Liver (tissue), 10 donors: ENCODE measurements at places on chromosomes 11 and 22. TPM values are rescaled to one million over a fixed set of nuclear protein-coding genes. Genes with fewer than 3 reads are reported as not detected.

Gene UBQLN3
- total RNA-seq: 0.09 TPM

Gene ZP1
- not detected for total RNA-seq

Gene UCP3
- 1.3 TPM for total RNA-seq

Gene ARCN1
- total RNA-seq: 40.1 TPM

DNA sequence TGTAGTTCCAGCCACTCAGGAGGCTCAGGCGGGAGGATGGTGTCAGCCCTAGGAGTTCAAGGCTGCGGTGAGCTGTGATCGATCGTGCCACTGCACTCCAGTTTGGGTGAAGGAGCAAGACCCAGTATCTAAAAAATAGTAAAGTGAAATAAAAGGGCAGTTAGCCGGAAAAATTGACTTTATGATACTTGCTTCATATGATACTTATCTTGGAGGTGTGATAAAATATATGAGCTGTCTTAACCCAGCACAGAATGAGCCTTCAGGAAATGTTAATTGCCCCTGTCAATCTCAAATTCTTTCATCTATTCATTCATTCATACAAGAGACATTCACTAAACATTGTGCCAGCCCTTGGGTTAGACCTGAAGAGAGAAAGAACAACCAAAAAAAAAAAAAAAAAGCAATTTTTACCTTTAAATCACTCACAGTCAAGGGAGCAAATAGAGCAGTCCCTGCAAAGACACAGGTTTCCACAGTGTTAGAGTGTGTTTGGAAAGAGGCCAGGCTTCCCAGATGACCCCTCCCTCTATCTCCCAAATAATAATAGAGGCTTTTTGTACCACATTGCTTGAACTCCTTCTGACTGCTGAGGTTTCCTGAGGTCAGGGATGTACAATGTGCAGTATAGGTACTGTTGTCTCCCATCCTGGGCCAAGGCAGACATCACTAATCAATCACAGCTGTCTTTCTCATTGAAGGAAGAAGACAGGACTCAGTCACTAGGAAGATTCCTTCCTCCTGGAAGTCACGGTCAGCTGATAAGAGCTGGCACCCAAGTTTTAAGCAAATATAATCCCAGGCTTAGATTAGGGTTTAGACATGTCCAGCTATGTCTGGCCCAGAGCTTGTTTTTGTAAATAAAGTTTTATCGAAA lies 454.6 kb downstream of the MIAT start:
- no peak for DNase-seq

DNA sequence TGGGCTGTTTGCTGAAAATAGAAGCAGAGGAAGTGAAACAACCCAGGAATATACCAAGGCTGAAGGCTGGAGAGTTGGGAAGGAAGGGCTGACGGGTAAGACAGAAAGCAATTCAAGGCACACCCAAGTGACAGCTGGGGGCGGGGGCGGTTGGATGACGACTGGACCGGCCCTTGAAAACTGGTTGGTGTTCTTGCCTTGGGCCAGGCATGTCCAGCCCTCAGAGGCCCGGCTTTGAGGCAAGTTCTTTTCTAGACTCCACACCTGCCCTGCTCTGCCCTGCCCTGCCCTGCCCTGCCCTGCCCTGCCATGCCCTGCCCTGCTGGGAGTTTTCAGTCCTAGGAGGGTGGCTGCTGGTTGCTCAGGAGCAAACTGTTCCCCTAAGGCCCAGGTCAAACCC lies 34.2 kb upstream of the CACNG2 start:
- DNase-seq: no peak

DNA sequence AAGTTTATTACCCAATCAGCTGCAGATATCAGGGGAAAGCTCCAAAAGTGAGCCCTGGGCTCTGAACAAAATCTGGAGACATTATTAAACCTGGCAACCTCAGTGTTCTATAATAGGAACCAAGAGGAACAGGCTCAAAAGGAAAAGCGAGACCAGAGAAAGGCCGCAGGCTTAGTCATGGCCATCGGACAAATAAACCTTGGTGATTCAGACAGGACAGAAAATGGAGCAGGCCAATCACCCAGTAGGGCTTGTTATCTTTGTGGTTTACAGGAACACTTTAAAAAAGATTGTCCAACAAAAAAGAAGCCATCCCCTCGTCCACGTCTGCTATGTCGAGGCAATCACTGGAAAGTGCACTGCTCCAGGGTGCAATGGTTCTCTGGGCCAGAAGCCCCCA lies 7.7 kb upstream of the PANX1 start:
- no peak for DNase-seq

DNA sequence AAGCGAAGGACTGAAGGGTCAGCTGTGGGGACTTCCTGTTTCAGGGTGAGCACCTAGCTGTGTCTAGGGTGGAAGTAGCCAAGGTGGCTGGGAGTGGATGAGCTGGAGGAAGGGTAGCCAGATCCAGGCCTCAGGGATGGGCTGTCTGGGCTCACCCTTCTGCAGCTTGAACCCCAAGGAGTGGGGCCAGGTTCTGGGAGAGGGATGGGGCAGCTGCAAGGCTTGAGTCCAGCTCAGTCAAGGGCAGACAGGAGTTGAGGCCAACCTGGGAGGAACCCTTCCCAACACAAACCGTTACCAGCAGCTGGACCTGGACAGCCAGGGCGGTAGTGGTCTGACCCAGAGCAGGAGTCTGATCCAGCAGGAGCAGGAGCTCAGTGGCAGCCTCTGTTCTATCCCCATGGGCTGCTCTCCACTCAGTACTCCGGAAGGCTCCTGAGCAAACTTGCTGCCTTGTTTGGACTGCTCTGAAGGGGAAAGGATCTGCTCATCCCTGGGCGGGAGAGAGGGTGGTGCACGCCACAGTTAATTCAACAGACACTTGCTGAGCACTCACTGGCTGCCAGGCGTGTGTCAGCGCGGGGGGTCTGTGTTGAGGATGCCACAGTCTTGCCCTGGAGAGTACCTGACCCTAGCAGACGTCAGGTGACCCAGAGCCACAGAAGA lies 53.8 kb upstream of the THY1 start:
- peak; percentile 30 for DNase-seq

- DNase-seq: no peak
Observed at GRCh38 chr22:32531228-32531627, 56.6 kb downstream of the FBXO7 start.

DNA sequence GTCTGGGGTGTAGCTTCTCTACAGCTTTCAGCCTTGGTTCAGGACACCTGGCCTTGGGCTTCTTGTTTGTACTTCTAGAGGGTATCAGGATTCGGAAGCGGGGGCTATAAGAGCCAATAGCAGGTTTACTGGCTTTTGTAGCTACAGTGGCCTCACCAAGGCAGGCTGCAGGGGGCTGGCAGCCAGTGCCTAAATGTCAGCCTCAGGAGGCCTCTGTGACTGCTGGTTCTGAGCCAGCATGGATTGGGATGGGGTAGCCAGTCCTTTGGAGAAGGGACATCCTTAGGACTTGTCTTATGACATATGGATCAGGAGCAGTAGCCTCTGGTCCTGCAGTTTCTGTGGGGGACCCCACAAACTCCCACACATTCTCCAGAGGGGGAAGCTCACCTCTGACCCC lies 29.9 kb downstream of the EIF3F start:
- no peak for DNase-seq

GRCh38 chr11:14203321-14203720 lies 155.7 kb downstream of the RRAS2 start:
- no peak for DNase-seq

DNA sequence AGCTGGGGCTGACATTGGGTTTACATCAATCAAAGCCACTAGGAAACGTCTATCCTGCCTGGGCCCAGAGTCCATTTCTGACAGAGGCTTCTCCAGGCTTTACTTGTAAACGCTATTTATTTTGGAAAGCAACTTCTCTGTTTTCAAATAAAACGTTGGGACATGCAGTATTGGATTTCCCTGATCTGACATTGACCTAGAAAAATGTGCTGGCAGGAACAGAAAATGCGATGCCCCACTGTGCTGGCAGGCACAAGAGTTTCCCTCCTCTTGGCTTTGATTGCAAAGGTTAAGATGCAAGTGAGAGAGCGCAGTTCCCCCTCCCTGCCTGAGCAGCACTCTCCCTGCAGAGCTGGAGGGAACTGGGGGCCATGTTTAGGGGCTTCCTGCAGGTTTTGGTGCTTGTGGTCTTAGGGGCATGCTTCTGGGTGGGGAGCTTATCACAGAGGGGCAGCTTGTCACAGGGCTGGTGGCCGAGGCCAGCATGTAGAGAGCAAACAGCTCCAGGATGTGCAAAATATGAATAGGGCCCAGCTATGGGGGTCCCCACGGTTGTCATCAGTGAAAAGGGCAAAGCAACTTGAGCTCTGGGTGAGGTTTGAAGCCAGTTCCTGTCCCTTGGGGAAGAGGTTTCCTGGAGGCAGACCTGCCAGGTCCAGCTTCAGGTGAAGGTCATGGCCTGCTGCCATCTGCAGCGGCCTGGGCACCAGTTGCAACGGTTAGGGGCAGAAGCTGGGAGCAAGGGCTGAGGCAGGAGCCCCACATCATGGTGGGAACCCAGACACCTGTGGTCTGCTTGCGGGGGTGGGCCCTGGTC lies 42.3 kb upstream of the DKK3 start:
- no peak for DNase-seq

DNA sequence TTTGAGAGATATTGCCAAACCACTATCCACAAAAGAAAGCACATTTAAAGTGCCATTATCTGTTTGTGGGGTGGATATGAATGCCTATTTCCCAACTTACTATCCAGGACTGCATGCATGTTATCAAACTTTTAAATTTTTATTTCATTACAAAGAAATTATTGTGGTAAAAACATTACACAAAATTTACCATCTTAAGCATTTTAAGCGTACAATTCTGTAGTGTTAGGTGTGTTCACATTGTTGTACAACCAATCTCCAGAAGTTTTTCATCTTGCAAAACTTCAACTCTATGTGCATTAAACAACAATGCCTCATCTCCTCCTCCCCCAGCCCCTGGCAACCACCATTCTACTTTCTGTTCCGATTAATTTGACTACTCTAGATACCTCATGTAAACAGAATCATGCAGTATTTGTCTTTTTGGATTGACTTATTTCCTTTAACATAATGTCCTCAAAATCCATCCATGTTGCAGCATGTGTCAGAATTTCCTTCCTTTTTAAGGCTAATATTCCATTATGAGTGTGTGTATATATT lies 17.6 kb upstream of the CD44 start:
- DNase-seq: no peak

GRCh38 chr11:64751136-64751535 lies 7.2 kb upstream of the RASGRP2 start:
- DNase-seq: no peak

GRCh38 chr22:27677905-27678458 lies 123.6 kb downstream of the MN1 start:
- no peak for DNase-seq

DNA sequence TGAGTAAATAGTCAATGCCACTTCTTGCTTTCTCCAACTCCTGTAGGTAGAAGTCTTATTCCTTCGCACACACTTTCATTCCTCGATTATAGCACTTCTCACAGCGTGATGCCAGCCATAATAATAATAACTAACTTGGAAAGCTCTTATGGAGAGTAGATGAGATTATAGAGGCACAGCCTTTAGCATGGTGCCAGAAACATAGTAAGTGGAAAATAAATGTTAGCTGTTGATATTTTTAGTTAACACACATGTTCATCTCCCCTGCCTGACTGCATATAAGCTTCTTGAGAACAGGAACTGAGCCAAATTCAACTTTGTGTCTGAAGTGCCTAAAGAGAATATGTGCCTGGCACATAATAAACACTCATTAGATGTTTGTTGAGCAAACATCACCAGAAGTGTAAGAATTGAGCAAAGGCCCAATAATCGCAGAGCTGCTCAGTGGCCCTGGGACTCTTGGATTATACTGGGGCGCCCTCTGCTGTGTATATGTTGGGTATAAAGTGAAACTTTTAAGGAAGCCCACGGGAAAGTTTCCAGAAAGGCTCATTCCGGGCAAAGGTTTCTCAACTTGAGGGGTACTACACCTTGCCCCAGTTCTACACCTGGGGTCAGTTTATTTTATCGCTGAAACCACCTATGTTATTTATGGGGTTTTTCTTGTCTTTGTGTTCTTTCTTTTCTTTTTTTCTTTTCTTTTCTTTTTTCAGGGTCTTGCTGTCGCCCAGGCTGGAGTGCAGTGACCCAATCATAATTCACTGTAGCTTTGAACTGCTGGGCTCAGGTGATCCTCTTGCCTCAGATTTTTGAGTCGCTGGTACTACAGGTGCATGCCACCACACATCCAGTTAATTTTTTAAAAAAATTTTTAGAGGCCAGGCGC lies 22.3 kb downstream of the SLN start:
- DNase-seq: peak; percentile 52

GRCh38 chr11:77136074-77136473 lies 8.0 kb downstream of the MYO7A start:
- DNase-seq: no peak
